ENCODE measurements at places on chromosomes 6 and 20.

DNA sequence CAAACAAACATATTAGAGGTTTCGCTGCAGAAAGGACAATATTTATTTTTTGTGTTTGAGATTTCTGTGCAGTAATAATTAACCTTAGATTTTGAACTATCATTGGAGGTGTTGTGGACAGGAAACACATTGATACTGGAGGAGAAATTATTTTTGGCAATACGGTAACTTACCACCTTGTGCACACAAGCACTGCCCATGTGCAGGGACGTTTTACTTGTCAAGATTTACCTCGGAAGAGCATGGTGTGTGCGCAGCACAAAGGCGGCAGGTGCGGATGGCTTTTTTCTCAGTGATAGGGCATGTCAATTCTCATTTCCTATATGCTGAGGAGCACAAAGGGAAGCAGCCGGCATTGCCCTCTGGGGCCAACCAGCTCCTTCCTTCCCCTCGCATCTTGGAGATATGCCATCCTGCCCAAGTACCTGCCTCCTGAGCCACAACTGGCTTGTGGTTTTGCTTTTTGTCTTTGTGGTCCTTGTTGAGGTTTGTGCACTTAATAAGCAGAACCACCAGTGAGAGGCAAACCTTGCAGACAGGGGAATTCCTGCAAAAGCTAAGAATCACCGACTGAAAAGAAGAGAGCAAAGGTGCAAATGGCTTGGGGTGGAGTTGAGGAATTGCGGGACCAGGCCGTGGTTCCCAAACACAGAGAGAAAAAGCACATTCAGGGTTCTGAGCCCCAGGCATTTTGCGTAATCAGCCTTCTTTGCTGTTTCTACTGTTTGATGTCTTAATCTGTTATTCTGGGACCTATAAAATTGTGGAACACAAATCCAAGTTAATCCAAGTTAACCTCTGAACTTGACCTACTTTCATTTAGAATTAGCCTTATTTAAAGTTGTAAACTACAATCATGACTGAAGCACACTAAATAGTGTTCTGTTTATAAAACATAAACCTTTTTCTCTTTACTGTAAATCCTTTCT, 21.9 kb downstream of the SAMD5 start:
- no peak for DNase-seq

- DNase-seq, result no peak
Measured at GRCh38 chr6:111774346-111774703, 98.9 kb downstream of the FYN start.

- peak; percentile 11 for DNase-seq
Measured at GRCh38 chr6:105810105-105810921, 275.8 kb upstream of the PRDM1 start.

DNA sequence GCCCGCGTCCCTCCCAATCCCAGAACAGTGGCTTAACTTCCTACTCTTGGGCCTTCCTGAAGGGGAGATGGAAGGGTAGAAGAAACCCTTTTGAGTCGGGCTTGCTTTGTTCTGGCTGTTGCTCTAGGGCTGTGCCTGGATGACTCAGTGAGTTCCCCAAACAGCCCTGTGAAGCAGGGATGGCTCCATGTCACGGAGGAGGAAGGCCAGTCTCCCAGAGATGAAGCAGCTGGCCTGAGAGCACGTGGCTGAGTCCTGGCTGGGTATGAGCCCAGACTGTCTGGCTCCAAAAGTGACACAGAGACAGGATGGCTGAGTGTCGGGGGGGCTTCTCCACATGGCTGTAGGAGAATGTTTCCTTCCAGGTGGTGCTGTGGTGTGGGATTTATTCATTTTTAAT, 4.6 kb downstream of the SYTL3 start:
- peak; percentile 29 for DNase-seq

- no peak for DNase-seq
Measured at GRCh38 chr20:62202083-62202395, 18.0 kb downstream of the HRH3 start.

DNA sequence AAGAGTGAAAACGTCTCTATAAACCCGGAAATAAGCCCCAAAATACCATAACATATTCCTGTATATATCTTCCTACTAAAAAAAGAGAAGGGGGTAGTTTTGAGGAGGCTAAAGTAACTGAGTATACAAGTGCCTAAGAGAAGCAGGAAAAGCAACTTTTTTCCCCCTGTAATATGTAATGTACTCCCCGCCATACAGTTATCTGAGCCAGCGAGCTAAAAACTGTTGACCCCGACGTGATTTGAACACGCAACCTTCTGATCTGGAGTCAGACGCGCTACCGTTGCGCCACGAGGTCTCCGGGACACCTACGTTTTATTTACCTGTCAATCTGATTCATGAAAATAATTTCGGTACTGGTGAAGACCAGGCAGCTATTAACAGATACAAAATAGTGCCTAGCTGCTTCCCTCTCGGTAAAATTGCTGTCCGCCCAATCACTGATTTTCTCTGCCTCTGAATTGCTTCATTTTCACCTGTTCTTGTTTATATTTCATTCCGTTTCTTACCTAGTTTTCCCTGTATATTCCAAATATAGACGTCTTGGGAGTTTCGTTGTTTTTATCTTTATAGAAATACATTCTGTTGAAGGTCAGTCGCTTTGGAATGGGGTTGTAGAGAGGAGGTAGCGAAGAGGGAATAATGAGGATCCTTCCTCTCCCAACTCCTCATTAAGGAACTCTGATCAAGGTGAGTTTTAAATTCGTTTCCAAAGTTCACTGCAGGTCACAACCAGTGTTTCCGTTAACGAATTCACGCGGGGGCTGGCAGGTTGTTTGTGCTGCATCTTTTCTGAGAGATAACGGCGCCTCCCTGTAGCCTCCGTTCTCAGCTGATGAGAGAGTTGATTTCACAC, 33.6 kb upstream of the BTN3A2 start:
- DNase-seq, result peak; percentile 81

GRCh38 chr6:139841794-139842215, 467.4 kb upstream of the CITED2 start:
- DNase-seq, result no peak

GRCh38 chr20:11178946-11179654, 505.3 kb upstream of the JAG1 start:
- peak; percentile 98 for DNase-seq

DNA sequence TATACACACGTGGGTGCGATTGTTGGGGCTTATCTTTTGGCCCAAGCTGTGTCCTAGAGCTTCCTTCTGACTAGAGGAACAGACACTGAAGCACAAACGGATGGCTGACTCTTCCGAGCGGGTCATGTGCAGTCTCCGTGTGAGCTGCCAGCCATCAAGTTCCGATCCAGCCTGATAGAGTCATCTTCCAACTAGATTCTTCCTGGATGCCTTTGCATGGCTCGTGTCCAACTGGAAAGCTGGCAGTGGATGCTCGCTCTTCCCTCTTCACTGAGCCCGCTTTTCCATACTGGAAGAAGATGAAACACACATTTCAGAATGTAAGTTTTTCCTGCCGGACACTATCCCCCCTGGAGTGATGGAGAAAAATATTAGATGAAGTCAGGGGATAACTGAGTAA, 148.1 kb downstream of the SCML4 start:
- no peak for DNase-seq

DNA sequence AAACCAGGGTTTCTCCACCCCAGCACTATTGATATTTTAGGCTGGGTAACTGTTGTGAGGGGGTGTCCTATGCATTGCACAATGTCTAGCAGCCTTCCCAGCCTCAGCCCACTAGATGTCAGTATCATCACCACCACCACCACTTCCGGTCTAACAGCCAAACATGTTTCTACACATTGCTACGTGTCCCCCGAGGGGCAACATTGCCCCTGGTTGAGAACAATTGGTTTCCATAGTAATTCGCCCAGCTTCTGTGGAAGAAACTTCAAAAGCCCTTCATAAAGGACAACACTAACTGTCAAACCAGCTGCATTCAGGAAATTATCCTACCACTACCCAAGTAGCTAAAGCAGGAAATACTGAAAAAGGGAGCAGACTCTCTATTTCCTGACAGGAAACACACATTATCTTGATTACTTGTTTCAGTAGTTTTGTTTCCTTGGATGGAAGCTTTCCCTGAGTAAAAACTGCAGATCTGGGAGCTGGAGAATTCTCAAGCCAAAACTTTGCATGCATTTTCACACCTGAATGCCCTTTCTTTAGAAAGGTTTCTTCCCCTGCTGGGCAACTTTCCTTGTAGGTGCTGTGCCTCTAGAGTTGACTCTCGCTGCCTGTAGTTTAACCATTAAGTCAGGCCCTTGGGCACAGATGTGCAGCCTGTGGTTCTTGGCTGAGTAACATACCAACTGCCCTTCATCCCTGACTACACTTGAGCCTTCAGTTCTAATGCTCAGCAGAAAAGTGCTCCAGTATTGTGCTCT, 23.6 kb downstream of the PKHD1 start:
- peak; percentile 68 for DNase-seq

- DNase-seq, result peak; percentile 57
Measured at GRCh38 chr6:131060311-131060710, 2.7 kb downstream of the EPB41L2 start.

Data from kidney glomerular epithelial cell (primary cell).